ENCODE measurements at places on chromosomes 11 and 22.

- no peak for DNase-seq
Measured at GRCh38 chr11:2752204-2752770, 52.5 kb upstream of the KCNQ1OT1 start.

GRCh38 chr22:38214302-38215056 lies 12.7 kb downstream of the MAFF start:
- DNase-seq, result peak; percentile 36

DNA sequence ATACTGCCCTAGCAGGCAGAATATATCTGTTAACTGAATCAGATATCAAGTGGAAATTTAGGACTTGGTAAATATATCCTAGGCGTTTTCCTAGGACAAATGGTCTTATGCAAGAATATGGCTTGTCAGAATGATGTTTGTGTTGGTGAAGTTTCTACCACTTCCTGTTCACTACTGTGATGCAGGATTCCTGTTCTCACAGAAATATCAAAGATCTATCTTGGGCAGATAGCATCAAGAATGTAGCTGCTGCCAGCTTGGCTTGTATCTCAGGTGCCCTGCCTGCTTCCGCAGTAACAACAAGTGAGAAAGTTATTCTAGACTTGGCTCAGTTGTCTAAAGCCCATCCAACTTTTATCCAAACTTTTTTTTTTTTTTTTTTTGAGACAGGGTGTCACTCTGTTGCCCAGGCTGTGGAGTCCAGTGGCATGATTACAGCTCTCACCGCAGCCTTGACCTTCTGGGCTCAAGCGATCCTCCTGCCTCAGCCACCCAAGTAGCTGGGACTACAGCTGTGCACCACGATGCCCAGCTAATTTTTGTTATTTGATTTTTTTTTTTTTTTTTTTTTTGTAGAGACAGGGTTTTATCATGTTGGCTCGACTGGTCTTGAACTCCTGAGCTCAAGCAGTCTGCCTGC lies 61.3 kb downstream of the PPME1 start:
- DNase-seq, result no peak

GRCh38 chr22:45582236-45582954 lies 79.7 kb downstream of the FBLN1 start:
- DNase-seq, result no peak

- no peak for DNase-seq
Measured at GRCh38 chr11:102061276-102061675, 14.0 kb downstream of the CFAP300 start.

GRCh38 chr11:21475276-21475675 lies 717.6 kb upstream of the ANO5 start:
- no peak for DNase-seq

- DNase-seq, result no peak
Measured at GRCh38 chr11:65121447-65121864, 478 bp downstream of the FAU start.

DNA sequence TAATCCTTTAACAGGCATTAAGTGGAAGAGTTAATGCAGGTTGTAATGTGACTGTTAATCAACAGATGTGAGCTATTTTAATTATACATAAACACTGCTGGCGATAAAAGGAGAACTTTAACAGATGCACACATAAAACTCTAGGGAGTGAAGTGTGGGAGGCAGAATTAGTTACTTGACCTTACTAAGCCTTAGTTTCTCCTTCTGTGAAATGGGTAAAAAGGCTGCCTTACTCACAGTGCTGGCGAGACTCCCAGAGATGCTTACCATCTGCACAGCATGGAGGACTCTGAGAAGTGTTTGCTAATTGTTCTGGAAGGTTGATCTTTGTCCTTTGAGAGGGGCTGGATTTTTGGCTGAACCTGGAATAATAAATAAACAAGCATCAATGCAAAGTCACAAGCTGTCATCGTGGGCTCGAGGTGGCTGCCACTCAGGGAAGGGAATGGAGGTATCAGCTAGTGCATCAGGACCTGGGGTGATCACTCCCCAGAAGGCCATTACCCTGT lies 58.6 kb upstream of the MPEG1 start:
- no peak for DNase-seq

DNA sequence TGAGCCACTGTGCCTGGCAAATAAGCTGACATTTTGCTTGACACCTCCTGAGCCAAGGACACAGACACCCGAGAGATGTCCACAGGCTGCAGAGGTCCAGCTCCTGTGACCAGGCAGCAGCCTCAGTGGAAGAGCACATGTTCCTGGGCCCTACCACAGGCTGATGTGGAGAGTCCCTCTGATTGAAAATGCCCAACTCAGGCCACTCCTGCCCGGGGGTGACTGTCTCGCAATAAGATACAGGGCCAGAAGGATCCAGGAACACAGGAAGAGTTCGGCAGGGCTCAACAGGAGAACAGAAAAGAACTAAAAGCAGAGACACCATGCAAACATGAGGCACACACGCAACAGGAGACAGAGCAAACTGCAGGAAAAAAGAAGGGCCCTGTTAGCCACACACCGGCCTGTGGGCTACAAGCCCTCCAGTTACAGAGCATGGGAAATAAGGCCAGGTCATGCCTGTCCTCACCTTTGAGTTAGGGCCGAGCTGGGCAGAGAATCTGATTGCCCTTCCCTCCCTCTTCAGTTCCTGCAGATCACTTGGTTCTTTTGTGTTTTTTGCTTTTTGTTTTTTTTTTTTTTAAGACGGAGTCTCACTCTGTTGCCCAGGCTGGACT lies 28.3 kb upstream of the MALAT1 start:
- no peak for DNase-seq

Data from stimulated activated CD4-positive, alpha-beta T cell treated with anti-CD3 and anti-CD28 coated beads, Interleukin-12 subunit alpha, Interleukin-12 subunit beta, amount 100 ng/mL, for 48 hours (primary cell).